ENCODE measurements at places on chromosomes 16 and 17.

GRCh38 chr17:72126575-72127486 lies 6.0 kb downstream of the SOX9 start:
- peak; percentile 83 for DNase-seq

DNA sequence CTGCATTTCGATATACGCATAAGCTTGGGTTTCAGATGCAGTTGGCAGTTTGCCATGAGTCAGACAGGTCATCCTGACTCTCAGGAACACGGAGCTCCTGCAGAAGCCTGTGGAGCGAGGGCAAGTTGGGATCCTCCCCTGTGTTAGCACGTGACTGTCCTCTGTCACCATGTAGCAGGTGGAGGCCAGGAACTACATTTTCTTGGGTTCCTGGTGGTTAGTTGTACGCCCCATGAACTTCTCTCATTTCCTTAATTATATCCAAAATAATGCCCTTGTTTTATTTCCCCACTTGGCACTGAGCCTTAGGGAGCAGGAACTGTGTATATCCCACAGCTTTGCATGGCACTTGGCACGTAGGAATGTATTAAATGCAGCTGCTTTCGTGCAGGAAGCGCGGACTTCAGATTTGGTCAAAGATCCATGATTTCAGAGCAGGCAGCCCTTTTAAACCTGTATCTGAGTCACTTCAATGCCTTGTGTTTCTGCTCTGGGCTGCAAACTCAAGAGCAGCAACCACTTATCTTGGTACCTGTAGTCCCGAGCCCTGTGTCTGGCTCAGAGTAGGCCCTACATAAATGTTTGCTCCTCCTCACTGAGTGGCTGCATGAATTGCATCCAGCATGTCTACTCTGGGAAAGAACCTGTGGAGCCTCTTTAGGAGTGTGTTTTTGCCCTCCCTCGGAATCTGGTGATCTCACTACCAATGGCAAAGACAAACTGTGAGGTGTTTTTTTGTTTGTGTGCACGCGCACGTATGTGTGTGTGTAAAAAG lies 428.4 kb downstream of the MAF start:
- DNase-seq: no peak

DNA sequence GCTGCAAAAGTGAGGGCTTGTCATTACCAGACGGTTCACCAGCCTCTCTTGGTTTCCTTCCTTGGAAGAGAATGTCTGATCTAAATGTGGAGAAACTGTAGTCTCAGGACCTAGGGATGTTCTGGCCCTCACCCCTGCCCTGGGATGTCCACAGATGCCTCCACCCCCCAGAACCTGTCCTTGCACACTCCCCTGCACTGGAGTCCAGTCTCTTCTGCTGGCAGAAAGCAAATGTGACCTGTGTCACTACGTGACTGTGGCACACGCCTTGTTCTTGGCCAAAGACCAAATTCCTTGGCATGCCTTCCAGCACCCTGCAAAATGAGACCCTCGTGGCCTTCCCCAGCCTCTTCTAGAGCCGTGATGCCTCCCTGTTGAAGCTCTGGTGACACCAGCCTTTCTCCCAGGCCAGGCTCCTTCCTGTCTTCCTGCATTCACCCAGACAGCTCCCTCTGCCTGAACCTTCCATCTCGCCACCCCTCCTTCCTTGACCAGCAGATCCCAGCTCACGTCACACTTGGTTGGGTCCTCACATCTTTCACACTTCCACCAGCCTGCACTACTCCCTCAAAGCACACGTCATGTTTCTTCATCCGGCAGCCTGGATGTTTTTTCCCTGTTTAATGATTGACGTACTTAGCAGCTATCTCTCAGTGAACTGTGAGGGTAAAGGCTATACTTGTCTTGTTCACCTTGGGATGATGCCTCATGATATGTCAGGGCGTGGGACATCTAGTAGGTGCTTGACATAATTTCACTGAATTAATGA lies 4.3 kb downstream of the ZNF768 start:
- no peak for DNase-seq

DNA sequence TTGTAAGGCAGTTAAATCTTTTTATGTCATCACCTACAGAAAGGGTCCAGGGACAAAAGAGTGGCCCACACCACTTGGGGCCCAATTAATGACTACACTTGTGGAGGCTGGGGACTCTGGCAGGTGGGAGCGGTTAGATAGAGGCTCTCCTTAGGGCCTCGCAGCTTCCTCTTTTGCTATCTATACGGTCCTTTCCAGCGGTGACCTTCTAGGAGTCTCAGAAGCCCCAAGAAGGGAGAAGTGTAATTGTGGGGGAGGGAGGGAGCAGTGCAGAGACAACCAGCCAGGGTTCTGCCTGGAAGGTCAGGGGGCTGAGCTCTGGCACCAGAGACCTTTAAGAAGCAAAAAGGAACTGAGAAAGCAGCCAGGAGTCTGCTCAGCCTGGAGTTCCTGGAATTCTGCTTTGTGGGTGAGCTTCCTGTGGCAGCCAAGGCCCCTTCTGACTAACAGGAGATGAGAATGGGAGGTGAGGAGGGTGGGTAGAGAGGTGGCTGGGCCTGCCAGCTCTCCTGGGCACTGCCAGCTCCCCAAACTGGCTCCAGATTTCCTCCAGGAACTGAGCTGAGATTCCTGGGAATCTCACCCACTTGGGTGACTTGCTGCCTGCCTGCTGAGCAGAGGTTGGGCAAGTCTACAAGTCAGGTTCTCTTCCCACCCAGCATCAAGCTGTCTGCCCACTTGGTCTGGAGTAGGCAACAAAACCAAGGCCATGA lies 16.3 kb upstream of the MAP3K14 start:
- DNase-seq: no peak

DNA sequence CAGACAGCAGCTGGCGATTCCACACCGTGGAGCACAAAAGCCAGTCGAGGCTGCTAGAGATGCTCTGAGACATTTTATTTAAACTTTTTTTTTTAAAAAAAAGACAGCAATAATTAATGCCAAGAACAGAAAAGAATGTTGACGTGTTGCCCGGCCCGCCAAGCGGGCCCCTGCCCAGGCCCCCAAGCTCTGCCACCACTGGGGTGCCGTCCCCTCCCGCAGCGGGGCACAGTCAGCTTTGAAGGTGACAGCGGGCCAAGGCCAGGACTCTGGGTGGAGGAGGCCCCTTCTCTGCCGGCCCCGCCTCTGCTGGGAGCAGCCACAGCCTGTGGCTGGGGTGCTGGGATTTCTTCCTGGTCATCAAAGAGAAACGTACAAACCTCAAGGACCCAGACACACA lies 9.8 kb downstream of the RNF166 start:
- DNase-seq: no peak
